Activated CD4-positive, alpha-beta T cell treated with anti-CD3 and anti-CD28 coated beads, Interleukin-2, Interleukin-4, amounts not matched to agents 100 ng/mL and 50 ng/mL, durations not matched to agents 16 hours and 8 hours (primary cell): ENCODE measurements at places on chromosomes 6 and 20.
A peak's percentile ranks its signal among the peaks of the same experiment; 100 is the strongest.

DNA sequence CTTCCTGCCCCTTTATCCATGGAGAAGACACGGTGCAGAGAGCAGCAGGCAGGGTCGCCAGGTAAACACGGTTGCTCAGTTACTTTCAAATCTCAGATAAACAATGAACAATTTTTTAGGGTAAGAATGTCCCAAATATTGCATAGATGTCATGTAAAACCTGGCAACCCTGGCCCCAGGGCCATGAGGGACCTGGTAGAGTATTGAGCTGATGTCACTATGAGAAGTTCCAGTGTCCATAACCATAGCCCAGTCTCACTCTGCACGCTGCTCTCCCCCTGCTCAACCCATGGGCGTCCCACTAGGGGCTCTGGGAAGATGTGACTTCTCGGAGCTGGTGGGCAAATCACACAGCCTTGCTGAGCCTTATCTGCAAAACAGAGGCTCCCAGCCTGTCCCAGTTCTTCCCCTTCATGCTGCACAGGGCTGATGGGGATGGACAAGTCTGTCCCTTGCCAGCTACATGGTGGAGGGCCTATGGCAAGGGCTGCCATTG, 71.3 kb upstream of the TOP1 start:
- no peak for DNase-seq

DNA sequence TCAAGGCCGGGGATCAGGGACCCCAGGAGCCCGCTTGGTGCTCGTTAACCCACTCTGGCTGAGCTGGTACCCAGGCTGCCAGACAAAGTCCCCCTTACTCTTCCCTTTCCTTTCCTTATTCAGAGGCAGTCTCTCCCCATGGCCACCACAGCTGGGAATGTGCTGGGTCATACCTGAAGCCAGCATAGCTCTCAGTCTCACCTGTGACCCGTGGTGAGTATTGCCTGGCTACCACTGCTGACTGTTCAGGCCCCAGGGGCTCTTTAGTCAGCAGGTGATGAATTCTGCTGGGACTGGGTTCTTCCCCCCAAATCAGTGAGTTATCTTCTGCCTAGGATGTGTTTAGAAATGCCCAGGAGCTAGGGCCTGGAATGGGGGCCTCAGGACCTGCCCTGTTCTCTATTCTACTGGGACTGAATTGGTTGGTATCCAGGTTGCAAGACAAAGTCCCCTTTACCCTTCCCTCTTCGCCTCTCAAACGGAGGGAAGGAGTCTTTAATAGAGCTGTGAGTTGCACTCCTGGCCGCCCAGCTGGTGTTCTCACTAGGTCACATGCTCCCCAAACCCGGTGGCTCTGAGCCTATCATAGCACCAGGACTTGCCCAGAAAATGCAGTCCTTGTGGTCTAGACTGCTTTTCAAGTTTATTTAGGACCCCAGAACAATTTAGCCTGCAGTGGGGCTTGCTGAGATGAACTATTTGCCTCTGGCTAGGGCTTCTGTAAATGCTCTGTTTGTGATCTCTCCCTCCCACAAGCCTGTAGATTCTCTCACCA, 64.6 kb downstream of the MYO6 start:
- no peak for DNase-seq

DNA sequence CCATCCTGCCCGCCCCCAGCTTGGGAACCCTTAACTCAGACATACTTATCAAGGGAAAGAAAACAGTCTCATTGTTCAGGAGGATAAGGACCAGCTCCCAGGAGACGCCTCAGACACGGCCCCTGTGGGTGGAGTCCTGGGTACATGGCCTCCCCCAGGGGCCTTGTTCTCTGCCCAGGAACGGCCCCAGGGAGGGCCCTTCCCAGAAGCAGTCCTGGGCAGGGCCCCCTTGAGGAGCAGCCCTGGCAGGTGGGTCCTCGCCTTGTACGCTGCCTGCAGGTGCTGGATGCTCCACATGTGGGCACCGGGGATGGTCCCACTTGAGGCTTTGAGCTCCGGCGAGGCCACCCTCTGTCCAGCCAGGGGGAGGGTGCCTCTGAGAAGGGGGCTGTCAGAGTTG, 4.5 kb upstream of the GATA5 start:
- no peak for DNase-seq

DNA sequence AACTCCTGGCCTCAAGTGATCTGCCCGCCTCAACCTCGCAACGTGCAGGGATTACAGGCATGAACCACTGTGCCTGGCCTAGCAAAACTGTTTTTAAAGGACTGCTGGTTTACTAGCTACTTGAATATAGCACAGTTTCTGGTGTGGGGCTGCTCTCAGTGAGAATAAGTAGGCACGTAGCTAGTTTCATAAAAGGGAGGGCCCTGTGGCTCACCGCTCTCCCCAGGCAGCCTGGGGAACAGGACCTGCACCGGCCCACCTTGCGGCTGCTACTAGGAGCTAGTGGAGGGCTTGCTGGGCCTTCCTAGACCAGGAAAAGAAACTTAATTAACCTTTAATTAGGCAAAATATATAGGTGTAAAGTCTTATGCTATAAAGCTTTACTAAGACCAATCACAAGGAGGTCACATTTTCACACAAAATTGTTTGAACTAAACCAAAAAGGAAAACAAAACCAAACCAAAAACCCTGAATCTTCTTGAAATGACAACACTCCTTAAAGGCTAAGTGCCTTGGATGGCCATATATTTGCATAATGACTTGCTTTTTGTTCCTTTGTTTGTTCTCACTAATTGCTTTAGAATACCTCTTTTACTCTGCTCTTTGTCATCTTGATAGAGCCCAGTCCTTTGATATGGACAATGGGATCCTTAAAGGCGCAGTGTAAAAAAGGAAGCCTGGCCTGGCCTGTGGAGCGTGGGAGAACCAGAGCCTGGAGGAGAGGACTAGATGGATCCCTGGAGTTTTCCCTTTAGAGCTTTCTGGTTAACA, 69.5 kb upstream of the SAMD5 start:
- no peak for DNase-seq

GRCh38 chr20:13025181-13025580, 16.4 kb downstream of the SPTLC3 start:
- no peak for DNase-seq

- DNase-seq, result no peak
Measured at GRCh38 chr6:151269321-151269995, 29.7 kb downstream of the AKAP12 start.

GRCh38 chr6:157460182-157460999, 79.4 kb downstream of the ZDHHC14 start:
- no peak for DNase-seq

- no peak for DNase-seq
Measured at GRCh38 chr20:59019217-59019616, at the start of gene TUBB1. Gene TUBB1, plus strand, starts transcription at chr20:59019429. Its CDS starts 94 bp downstream, at chr20:59019523.

DNA sequence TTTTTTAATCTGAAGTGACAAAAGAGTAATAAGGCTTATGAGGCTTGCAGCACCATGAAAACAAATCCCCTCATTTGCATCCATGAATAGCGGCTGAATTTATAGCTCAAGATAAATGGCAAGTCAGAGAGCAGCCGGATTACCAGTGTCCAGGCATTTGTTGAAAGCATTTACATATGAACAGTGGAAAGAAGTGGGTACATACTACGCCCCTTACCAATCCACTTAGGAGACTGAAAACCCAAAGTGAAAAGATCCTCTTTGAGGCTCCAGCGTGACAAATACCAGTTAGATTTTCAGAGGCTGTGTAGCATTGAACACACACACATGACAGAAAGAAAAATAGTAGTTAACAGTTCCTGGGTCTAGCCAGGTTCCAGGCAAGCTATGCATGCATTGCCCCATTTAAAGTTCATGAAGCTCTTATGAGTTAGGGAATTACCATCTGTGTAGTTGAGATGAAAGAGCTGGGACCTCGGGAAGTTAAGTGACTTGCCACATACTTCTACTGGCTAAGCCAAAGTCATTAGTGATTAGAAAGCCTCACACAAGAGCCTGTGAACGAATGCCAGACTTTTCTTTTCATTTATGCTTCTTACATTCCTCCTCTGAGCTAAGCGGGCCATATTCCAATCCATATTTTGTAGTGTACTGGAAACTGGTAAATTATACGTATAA, 28.3 kb upstream of the NHSL1 start:
- DNase-seq, result no peak

- no peak for DNase-seq
Measured at GRCh38 chr6:106685833-106686232, 56.5 kb downstream of the QRSL1 start.

DNA sequence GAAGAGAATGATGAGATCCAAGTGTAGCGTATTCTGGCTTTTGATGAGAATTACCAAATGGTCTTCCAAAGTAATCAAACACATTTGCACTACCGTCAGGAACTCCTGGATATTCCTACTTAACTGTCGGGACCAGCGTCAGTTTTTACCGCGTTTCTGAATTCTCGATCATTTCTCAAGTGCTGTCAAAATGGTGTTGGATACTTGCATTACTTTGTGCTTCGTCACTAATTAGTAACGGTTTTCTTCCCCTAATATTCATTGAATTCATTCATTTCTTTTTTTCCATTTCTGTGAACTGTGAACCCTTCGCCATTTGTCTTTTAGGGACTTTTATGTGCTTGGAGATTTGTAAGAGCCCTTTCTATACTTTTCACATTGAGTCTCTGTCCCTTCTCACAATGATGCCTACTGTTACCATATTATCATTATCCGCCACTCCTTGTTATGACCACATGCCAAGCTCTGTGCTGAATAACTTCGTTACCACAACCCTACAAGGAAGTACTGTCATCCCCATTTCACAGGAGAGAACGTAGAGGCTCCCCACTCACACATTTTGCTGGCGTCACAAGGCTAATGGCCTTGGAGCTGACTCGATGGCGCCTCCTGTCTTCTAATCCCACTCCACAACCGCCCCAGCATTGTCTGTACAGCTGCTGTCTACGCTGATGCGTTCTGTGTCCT, 74.2 kb upstream of the QKI start:
- DNase-seq, result no peak

- DNase-seq, result no peak
Measured at GRCh38 chr6:167648501-167649278, 178.0 kb upstream of the AFDN start.

- DNase-seq, result peak; percentile 35
Measured at GRCh38 chr20:13995086-13995665, at the start of gene MACROD2. Gene MACROD2, plus strand, starts transcription at chr20:13995516.

- DNase-seq, result peak; percentile 73
Measured at GRCh38 chr6:151004383-151005024, 139.0 kb downstream of the MTHFD1L start.

- no peak for DNase-seq
Measured at GRCh38 chr20:49799698-49800097, 12.9 kb upstream of the SLC9A8 start.

DNA sequence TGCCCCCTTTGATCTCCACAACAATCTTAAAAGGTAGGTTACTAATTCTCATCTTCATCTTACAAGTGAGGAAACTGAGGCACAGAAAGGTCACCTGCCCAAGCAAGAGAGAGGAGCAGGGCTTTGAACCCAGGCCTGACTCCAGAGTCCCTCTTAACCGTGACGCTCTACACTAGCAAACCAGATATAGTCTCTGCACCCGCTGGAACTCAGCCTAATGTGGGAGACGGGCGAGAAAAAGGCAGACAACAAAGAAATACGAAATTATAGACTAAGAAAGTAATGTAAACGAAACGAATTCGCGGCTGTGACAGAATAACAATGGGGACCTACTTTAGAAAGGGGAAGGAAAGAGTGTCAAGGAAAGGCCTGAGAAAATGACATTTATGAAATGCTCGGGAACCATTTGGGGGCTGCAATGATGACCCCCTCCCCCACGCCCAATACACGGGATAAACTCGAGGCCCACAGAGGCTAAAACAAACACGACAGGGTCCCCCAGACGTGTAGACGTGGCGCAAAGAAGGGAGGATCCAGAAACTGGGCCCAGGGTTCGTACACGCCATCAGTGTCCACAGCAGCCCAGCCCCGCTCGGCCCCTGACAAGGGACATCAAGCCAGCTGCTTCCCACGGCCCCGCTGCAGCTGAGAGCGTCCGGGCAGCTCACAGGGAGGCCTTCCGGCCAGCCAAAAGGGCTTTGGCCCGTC, 637 bp downstream of the TRPC4AP start:
- DNase-seq, result no peak

GRCh38 chr20:47464380-47465101, 37.1 kb upstream of the NCOA3 start:
- DNase-seq, result no peak

DNA sequence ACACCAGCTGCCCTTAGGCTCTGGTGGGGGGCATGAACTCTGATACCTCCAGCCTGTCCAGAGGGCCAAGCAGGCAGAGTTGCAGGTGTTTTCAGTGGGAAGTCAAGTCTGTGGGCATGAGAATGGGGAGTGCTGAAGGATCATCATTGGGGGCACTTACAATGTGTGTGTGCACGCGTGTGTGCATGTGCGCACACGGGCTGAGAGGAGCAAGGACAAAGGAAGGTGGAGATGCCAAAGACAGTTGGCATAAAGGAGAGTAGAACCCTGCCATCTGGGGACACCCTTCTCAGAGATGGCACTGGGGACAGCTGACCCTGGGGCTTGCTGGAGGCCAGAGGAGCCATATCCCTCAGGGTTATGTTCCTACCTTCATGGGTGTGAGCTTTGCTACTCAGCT, 408.4 kb upstream of the CHD6 start:
- DNase-seq, result no peak

GRCh38 chr20:50129662-50130355, 16.9 kb upstream of the UBE2V1 start:
- DNase-seq, result no peak

GRCh38 chr6:109379711-109380110, 2.6 kb downstream of the CD164 start:
- DNase-seq, result no peak

DNA sequence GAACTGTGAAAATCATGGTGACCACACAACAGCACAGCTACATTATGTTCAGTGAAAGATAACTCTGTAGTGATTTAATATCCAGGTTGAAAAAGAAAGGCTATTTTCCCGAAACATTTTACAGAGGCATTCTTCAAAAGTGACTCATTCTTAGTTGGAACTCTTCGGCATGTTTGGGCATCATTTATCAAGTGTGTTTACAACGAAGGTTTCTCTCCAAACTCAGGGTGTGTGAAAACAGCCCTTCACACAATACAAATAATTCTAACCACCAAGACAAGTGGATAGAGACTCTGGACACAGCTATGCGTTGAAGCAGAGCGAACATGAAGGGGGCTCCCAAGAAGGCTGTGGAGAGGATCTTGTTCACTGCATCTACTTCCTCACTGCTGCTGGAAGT, 57.6 kb downstream of the CBLN4 start:
- DNase-seq, result no peak

- peak; percentile 71 for DNase-seq
Measured at GRCh38 chr6:32885698-32886286, 31.8 kb downstream of the PSMB9 start.

- DNase-seq, result no peak
Measured at GRCh38 chr6:42396720-42397119, 55.0 kb downstream of the TRERF1 start.

- no peak for DNase-seq
Measured at GRCh38 chr20:7758406-7758805, 181.9 kb downstream of the HAO1 start.
